ENCODE measurements at places on chromosomes 16 and 17.

GRCh38 chr16:53093162-53093744, 38.5 kb downstream of the CHD9 start:
- DNase-seq: no peak

DNA sequence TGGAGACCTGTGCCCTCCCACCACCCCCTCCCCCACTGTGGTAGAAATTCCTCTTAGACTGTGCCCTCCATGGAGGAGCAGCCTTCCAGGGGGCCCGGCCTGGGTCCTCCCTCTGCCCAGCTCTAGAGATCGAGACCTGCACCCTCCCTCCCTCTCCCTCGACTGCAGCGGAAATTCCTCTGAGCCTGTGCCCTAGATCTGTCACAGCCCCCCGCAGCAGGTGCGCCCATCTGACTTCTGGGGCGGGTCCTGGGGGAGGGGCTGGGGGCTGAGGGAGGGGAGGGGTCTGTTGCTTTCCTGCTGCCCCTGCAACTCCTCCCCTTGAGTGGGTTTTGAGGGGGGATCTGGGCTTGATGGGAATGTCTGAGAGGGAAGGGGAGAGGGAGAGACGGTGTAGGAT, 177.8 kb upstream of the GSE1 start:
- no peak for DNase-seq

DNA sequence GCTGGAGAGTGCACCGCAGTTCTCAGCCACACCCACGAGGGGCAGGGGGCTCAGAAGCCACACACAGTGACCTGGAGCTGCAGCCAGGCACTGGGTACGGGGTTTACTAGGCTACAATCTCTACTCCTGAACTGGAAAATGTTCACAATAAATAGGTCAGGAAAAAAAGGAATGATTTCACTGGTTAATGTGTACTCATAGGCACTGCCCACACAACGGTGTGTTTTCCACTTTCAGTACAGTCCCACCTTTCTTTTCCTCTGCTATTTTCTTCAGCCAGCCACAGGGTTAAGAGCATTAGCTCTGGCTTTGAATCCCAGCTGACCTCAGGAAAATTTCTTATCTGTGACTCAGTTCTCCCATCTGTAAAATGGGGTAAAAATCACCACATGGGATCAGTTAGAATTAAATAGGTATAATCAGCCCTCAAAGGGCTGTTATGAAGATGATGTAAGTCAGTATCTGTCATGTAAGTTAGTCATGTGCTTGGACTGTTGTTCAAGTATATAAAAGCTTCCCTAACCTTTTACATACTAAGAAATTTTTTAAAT, 35.7 kb downstream of the ZCCHC14 start:
- no peak for DNase-seq

GRCh38 chr16:56732366-56732765, 2.4 kb downstream of the NUP93 start:
- no peak for DNase-seq

DNA sequence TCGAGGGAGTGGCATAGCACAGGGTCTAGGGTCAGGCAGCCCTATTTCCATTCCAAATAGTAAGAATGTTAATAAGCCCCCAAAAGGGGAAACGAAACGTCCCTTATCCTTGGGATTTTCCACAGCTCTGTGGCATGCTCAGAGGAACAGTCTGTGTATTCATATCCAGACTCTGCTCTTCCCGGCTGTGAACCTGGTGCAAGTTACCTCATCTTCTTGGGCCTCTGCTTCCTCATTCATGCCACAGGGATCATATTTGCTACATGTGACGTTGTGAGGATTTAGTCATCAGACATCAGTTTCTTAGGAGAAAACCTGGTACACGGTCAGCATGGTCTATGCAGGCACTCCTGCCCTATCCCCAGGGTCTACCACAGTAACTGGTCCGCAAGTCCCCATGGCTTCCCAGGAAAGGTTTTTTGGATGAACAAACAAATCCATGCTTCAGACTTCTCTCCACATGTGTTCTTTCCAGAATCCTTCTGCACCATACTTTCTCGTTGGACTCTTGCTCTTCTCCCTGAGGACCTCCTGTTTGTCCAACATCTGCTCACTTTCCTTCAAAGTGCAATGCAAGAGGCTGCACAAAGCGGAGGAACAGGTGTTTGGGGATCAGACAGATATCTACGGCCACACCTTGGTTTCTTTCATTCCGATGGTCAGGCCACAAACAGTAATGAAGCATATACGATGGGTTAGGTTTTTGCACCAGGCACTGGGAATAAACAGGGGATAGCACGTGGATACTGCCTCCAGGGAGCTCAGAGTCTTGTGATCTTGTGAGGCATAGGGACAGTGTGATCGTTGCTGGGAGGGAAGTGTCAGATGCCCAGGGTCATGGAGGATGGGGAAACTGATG, 17.7 kb downstream of the GLP2R start:
- DNase-seq: no peak

DNA sequence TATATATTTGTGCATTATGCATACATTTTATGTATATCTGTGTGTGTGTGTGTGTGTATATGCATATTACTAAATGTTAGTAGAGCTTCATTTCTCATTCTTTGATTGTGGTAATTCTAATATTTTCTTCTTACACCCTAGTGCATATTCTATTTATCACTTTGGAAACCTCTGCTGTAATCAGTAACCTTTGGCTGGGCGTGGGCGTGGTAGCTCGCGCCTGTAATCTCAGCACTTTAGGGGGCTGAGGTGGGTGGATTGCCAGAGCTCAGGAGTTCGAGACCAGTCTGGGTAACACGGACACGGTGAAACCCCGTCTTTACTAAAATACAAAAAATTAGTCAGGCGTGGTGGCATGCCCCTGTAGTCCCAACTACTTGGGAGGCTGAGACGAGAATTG, 26.9 kb downstream of the CPSF4L start:
- no peak for DNase-seq

DNA sequence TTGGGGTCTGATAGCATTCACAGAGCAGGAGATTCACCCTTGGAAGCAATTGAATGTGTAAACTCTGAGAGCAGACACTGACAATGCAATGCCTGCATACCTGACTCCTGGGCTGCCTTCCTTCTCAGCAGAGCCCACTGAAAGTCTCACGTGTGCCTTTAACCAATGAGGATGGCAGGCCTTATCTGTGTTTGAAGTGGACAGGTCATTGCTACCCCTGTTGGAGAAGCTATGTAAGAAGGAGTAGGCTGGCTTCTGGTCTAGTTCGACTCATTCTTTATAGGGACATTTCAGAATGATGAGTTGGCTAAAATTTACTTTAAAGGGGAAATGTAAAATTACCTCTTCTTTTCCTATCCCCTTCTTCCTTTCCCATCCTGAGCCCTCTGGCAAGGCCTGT, 446.3 kb downstream of the SLC39A11 start:
- DNase-seq: no peak

GRCh38 chr17:144936-145670, 7.7 kb downstream of the SCGB1C2 start:
- no peak for DNase-seq

DNA sequence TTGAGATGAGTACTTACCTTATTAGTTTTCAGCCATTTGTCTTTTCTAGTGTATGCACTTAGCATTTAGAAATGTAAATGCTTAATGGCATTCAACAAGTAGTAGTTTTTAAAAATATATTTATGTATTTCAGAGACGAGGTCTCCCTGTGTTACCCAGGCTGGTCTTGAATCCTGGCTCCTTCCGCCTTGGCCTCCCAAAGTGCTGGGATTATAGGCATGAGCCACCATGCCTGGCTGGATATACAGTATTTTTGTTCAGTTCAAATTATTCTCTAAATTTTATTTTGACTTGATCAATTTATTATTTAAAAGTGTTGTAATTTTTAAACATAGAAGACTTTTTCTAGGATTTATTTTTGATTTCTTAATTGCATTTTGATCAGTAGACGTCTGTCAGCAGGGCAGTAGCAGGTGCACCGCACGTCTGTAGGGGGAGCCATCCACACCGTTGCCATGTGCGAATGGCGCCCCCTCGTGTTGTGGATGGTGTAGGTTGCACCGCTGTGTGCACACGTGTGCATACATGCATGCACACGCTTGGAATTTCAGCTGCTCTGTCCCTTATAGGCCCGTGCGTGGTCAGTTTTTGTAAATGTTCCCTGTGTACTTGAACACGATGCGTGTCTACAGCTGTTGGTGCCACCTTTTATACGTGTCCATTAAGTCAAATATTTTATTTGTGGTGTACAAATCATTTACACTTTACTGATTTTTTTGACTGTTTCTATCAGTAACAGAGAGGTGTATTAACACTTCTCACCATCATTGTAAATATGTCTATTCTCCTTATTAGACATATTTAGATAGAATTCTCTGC, 30.6 kb downstream of the RPTOR start:
- peak; percentile 49 for DNase-seq

- no peak for DNase-seq
Observed at GRCh38 chr17:61579961-61580360, 11.1 kb downstream of the NACA2 start.

GRCh38 chr16:4788489-4788889, 344 bp upstream of the SEPTIN12 start:
- DNase-seq: no peak

DNA sequence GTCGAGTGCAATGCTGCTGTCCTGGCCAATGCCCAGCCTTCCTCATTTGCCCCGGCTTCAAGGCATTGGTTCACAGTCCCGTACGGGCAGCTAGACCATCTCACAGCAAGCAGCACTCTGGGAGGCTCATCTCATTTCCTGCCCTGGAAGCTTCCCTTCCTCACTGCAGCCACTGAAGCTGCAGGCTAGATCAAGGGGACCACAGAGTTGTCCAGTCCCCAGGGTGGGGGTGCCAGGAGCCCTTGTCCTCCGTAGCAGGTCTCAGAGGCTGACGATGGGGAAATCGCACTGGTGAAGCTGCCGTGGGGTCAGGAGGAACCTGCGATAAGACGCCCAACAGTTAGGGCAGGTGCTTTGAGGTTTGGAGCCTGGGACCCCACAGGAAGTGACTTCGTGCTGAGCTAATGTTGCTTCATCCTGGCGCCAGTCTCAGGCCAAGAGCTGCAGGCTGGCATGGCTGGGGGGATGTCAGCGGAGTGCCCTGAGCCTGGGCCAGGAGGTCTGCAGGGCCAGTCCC, at the start of gene SPNS3:
TSS of gene SPNS3 (plus strand) at position 426 of the 517 bp plus-strand sequence. CDS start at position 454, 28 bp downstream.
- DNase-seq: no peak

- no peak for DNase-seq
Observed at GRCh38 chr16:2487903-2488531, 13.1 kb downstream of the TBC1D24 start.

DNA sequence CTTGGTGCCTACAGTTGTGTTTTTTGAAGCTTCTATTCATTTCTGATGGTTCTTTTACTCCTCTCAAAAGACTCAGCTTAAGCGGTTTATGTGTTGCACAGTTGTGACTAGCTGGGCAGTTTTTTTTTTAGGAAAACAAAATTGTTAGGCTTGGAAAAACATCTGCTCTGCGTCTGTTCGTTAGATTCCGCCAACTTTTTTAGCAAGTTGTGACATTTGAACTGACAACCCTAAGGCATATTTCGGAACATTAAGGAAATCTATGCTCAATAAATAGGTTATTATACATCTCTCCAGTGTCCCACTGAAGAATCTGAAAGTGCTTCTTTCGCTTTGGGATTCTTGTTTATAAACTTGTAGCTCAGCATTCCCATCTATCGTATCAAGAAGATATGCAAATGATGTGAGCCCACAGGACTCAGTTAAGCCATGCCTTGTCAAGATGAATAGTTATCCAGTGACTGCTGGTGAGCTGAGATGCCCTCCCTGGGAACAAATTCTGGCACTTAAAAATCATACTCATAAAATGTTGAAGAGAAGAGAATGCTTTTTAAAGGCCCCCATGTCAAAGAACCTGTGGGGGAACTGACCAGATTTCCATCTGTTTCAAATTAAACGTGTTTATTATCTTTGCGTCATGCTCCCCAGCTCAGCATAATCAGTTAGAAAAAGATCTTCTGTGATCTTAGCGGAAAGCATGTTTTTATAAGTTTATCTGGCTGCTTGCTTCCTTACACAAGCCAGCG, 109.0 kb upstream of the FAM20A start:
- DNase-seq: no peak

- no peak for DNase-seq
Observed at GRCh38 chr17:81434072-81434471, 38.8 kb downstream of the BAHCC1 start.

DNA sequence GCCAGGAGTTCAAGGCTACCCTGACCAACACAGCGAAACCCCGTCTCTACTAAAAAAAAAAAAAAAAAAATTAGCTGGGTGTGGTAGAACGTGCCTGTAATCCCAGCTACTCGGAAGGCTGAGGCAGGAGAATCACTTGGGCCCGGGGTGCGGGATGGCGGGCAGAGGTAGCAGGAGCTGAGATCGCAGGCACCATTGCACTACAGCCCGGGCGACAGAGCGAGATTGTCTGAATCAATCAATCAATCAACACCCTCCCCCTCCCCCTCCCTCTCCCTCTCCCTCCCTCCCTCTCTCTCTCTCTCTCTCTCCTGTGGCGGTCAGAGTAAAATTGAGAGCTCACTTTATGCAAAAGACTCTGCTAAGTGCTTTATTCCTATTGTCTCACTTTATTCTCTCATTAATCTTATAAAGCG, 1.2 kb downstream of the HSDL1 start:
- no peak for DNase-seq

DNA sequence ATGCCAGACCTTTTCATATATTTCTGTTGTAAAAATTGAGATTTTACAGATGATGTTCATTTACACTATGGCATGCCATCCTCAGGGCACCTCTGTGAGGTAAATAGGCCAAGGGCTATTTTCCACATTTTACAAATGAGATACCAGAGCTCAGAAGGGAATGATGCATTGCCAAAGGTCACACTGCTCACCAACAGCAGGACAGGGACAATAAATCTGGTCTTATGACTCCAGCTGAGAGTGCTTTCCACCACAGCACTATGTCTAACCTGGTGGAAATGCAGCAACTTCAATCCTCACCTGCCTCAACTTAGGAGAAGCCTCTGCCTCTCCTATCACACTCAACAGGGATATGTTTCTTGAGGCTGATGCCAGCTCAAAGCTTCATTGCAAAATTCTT, 40.6 kb downstream of the GRIN2A start:
- DNase-seq: no peak

DNA sequence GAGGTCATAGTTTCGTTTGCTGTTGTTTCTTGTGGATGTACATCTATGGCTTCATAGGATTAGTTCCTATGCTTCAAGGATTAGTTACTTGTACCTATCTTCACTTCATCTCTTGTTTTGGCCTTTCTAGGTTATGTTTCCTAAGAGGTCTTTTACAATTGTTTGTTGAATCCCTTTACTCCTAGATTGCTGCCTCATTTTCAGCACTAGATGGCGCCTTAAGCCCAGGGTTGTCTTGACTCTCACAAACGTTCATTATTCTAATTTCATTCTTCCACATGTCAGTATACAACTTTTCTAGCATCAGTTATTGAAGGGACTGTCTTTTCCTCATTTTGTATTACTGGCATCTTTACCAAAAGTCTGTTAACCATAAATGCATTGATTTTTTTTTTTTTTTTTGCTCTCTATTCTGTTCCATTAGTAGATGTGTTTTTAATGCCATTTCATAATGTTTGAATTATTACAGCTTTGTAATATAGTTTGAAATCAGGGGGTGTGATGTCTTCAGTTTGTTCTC, 45.0 kb upstream of the NACA2 start:
- no peak for DNase-seq

DNA sequence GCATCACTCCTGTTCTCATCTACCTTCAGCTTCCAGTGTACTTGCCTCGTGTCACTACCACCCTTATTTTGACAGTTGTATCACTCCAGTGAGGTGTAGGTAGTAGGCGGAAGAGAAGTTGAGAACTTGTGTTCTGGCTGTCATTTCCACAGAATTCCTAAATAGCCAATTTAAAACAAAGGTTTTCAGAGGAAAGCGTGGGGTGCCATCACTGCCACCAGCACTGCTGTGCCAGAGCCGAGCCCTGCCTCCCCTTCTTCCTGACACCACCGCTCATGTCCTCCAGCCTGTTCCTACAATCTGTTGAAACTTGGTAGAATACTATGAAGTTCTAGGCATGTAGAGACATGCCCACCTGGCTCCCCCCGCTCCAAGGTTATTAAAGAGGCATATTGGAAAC, 215.8 kb downstream of the TANC2 start:
- DNase-seq: no peak

All from GM12892 (cell line).